ENCODE measurements at places on chromosomes 1 and 21. TPM values are rescaled to one million over a fixed set of nuclear protein-coding genes. Genes with fewer than 3 reads are reported as not detected.

- DNase-seq: peak; percentile 85
- H3K27ac ChIP-seq: no peak overlapping the region
- no peak overlapping the region for H3K4me3 ChIP-seq
- peaks cover 3% of the 10 kb centered on the region for H3K27me3 ChIP-seq
- peaks cover 1% of the 10 kb centered on the region for H3K36me3 ChIP-seq
Observed at GRCh38 chr1:200958597-200958996, 63.9 kb downstream of the INAVA start.

- H3K4me3 ChIP-seq: no peak overlapping the region
- H3K36me3 ChIP-seq: peaks cover 9% of the 10 kb centered on the region
- no peaks in the 10 kb centered on the region for H3K27me3 ChIP-seq
Observed at GRCh38 chr1:27403065-27403726, 10.8 kb downstream of the GPR3 start.

- H3K36me3 ChIP-seq: no peaks in the 10 kb centered on the region
- no peaks in the 10 kb centered on the region for H3K27me3 ChIP-seq
- H3K4me3 ChIP-seq: peak overlapping the region; percentile 95
- peak overlapping the region; percentile 95 for H3K27ac ChIP-seq
- DNase-seq: no peak
Observed at GRCh38 chr1:163320891-163321290, 863 bp upstream of the NUF2 start.

CAPN9 gene
- not detected for total RNA-seq

UTS2 gene
- not detected for total RNA-seq
